ENCODE measurements at places on chromosomes 2 and 18.

GRCh38 chr2:38733300-38733971 lies 17.7 kb downstream of the SRSF7 start:
- DNase-seq, result no peak

DNA sequence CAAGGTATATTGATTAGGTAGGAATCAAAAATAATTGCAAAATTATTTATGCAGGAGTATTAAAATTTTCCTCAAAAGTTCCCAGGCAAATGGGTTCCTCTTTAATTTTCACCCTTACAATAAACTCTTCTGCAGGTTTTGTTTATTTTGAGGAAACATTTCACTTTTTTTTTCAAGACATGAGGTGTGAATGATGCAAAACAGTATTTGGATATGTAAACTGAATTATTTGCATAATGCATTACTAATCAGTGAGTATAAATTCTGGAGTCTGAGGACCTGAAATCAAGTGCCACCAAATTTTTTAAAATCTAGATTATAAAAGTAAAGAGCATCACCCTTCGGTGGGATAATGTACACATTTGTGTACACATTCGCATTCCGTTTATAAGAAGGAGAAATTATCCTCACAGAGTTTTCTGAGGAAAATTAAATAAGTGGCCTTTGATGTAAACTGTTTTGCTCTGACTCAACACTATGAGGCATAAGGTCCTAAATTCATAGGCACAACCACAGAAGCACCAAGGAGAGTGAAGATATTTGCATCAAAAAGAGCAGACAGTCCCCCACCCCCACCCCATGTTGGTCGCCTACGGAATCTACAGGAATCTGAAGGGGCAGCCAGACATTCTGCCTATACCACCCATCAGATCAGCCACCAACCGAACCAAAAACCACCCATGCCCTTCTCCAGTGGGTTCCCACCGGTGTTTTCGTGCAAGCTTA lies 33.1 kb downstream of the BCL11A start:
- DNase-seq, result peak; percentile 48

GRCh38 chr18:79485788-79486355 lies 90.1 kb downstream of the NFATC1 start:
- peak; percentile 97 for DNase-seq

DNA sequence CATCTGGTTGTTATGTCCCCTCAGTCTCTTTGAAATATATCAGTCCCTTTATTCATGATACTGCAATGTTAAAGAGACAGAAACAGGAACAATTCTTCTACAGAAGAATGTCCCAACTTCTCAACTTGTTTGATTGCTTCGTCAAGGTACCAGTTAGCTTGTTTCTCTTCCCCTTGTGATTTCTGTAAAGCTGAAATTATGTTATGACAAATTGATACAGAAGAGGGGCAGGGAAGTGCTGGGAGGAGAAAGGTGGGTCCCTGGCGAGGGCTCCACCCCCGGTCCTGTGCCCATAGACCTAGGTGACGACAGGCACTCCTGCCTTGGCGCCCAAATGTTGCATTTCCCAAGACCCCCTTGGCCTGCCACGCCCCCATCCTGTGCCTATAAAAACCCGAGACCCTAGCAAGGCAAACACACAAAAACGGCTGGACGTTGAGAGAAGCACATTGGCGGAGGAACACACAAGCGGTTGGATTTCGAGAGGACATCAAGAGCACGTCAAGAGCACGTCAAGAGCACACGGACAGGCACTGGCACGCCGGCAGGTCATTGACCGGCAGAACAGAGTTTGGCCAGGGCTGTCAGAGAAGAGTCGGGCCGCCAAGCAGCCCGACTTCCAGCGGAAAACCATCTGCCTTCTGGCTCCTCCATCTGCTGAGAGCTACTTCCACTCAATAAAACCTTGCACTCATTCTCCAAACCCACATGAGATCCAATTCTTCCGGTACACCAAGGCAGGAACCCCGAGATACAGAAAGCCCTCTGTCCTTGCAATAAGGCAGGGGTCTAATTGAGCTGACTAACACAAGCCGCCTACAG lies 11.5 kb upstream of the RTN4 start:
- DNase-seq, result no peak

DNA sequence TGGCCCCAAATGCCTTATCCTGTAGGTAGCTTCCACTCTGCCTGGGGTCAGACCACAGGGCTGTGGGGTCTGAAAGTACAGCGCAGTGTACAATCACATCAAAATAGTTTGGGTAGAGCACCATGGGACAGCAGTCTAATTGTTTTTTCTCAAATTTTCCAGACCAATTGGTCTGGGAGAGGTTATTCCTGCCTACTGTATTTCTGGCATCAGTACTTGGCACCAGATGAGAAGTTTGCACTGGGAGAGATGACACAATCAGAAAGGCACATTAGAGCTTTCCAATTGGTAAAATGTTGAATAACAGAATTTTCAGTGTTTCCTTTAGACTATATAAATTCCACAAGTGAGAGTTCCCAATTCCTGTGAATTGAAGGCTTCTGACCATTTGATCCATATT lies 30.9 kb upstream of the LRRTM1 start:
- DNase-seq, result no peak

GRCh38 chr18:75141734-75142133 lies 67.2 kb downstream of the PTGR3 start:
- no peak for DNase-seq

- no peak for DNase-seq
These were observed 4.1 kb upstream of the TTR start for GRCh38 chr18:31587529-31587928.

GRCh38 chr2:55309446-55309845 lies 40.4 kb upstream of the MTIF2 start:
- DNase-seq, result peak; percentile 66

- peak; percentile 95 for DNase-seq
These were observed 575.9 kb upstream of the ZEB2 start for GRCh38 chr2:145095641-145096435.

- DNase-seq, result no peak
These were observed 991.4 kb upstream of the CELF4 start for GRCh38 chr18:38557006-38557405.

- no peak for DNase-seq
These were observed 146.3 kb upstream of the RIOK3 start for GRCh38 chr18:23306822-23307221.

GRCh38 chr2:162172802-162173370 lies 20.8 kb upstream of the GCG start:
- no peak for DNase-seq
